Spinal cord (tissue), 10 donors: ENCODE measurements at places on chromosomes 11 and 22.

GRCh38 chr22:46267431-46268279 is at the start of gene TTC38:
TSS of gene TTC38 (plus strand) at chr22:46268008. CDS start at chr22:46268040, 32 bp downstream.
- DNase-seq = peak; percentile 77

DNA sequence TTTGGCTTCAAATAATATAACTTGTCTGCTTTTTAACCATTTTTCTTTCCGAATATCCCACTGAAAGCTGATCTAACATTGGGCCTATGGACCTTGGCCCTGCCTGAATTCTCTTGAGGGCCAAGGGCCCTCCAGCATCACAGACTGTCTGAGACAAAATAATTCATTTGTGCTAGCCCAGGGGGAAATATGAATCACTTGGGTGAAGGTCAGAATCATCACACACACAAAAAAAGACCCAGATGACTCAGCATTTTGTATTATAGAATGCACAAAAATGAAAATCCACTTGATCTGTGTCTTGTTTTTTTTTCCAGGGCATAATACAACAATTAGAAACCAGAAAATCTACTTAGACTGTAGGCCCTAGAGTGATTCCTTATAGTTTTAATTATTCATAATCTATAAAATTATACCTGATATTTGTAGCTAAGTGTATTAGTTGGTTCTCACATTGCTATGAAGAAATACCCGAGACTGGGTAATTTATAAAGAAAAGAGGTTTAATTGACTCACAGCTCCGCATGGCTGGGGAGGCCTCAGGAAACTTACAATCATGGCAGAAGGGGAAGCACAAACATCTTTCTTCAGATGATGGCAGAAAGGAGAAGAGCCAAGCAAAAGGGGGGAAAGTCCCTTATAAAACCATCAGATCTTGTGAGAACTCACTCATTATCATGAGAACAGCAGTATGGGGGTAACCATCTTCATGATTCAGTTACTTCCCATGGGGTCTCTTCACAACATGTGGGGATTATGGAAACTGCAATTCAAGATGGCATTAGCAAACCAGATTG is 15.6 kb upstream of the RDX start:
- no peak for DNase-seq

- DNase-seq = no peak
These were observed 31.5 kb upstream of the CCDC188 start for GRCh38 chr22:20182365-20182764.

DNA sequence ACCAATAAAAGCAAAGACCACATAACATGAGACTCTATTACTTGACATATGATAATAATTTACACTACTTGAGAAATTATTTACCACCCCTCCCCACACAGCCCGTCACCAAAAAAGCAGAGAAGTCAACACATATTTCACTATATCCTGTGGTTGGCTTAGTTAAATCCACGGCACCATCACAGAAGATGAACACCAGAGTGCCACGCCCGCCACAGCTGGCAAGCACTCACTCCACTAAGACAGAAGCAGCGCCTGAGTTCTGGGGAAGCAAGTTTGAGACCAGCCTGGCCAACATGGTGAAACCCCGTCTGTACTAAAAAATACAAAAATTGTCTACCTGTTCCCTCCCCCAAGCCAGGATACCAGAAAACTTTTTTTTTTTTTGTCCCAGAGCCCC is 53.1 kb downstream of the PACSIN2 start:
- DNase-seq = no peak

DNA sequence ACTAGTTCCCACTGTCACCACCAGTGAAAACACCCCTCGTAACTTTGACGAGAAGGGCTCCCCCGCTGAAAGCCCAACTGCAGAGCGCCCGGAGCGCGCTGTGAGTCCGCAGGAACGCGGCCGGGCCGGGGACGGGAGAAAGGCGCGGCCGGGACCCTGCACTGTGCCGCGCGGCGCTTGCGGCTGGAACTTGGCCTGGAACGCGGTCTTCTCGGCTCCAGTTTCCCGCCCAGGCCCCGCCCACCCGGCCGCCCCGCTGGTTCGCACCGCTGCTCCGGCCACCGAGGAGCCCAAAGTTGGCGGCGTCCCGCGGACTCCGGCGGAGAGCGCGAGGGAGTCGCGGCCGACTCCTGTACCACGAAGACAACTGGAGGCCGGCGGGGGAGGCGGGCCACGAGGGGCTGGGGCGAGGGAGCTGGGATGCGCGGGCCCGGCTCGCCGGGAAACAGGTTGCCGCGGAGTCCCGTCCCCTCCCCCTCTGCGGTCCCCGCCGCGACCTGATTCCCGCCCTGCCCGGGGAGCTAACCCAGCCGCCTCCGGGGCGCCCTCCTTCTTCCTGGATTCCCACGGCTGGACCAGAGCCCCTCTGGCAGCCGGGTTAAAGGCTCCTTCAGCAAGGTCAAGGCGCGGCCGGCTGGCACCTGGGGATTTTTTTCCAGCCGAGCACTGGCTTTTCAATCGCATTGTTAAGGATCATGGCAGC is 3.4 kb downstream of the TENM4 start:
- DNase-seq = no peak

DNA sequence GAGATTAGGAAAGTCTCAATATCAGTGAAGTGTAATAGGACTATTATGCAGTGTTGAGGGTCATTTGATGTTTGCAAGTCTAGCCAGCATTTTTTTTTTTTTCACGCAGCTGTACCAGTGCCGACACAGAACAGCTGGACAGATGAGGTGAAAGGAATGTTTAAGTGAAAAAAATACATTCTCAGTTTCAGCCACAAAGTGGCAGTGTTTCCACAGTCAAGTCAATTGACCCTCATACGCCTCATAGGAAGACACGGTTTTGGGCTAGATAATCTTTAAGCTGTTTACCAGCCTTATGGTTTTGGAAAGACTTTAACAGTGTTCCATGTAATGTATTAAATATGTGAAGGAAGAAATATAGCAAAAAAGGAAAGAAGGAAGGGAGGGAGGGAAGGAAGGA is 349.9 kb upstream of the ANO3 start:
- peak; percentile 13 for DNase-seq

GRCh38 chr11:33310720-33311500 is 53.7 kb downstream of the HIPK3 start:
- DNase-seq = no peak

GRCh38 chr11:88464528-88464927 is 127.0 kb upstream of the CTSC start:
- no peak for DNase-seq

- DNase-seq = no peak
These were observed 52.0 kb upstream of the A4GALT start for GRCh38 chr22:42772647-42773046.

DNA sequence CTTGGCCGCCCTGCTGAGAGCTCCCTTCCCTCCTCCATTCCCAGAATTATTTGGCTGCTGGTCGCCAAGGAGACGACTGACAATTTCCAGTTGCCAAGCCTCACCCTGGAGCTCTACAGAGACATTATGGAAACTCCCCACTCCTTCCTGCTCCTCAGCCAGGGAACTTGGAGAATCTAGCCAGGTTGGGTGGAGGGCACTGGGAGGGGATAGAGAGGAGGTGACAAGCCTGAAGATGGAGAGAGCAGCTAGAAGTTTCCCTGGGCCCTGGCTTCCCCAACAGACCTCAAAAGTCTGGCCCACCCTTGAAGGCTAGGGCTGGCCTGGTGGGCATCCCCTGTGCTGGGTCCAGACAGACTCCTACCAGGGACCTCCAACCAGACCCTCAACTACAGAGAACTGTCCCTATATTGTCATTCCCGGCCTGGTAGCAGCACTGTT is 6.7 kb upstream of the VSIG10L2 start:
- no peak for DNase-seq

GRCh38 chr11:128804481-128804880 is 62.6 kb downstream of the KCNJ1 start:
- no peak for DNase-seq

GRCh38 chr11:5596607-5597201 is at the start of gene TRIM6:
TSS of gene TRIM6 (plus strand) at chr11:5596637. CDS start at chr11:5596898, 261 bp downstream.
- DNase-seq = no peak

- no peak for DNase-seq
These were observed 283.1 kb upstream of the CTSC start for GRCh38 chr11:88620568-88621130.

DNA sequence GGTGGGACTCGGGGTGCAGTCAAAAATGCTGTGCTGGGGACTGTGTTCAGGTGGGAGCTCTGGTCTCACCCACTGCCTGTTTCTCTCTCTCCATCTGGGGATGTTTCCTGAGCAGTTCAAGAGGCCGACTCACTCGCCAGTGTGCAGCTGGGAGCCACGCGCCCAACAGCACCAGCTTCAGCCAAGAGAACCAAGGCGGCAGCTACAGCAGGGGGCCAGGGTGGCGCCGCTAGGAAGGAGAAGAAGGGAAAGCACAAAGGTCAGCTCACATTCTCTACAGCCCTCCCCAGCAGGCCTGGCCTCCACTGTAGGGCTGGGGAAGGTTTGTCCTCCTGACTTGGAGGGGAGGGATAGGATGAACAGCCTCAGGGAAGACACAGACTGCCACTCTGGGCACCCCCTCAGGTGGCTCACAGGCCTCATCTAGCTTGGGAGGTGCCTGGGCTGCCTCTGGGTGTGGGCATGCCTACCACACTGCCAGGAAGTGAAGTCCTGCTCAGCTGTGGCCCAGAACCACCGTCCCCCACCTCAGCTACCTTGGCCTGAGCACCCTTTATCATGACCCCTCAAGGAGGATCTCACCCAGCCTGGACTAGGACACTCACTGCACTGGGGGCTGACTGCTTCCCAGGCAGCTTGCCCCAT is 13.0 kb downstream of the TUB start:
- no peak for DNase-seq

DNA sequence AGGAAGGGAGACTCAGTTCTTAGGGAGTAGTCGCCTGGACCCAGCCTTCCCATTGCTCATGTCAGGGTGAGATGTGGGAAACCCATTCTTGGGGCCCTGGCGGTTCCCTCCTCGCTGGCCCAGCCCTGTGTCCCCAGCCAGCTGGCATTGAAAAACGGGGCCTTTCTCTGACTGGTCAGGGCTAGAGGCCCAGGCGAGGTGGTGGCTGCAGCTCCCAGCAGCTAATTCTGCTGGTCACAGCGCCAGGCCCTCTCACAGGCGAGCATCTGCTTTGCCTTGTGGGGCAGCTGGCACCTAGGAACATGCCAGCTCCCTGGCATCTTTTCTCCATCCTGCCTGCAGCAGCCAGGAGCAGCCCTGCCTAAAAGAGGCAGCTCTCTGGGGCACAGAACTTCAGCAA is 20.1 kb downstream of the TSPAN18 start:
- DNase-seq = no peak

- DNase-seq = peak; percentile 91
These were observed 178.0 kb downstream of the DSCAML1 start for GRCh38 chr11:117618982-117619355.

DNA sequence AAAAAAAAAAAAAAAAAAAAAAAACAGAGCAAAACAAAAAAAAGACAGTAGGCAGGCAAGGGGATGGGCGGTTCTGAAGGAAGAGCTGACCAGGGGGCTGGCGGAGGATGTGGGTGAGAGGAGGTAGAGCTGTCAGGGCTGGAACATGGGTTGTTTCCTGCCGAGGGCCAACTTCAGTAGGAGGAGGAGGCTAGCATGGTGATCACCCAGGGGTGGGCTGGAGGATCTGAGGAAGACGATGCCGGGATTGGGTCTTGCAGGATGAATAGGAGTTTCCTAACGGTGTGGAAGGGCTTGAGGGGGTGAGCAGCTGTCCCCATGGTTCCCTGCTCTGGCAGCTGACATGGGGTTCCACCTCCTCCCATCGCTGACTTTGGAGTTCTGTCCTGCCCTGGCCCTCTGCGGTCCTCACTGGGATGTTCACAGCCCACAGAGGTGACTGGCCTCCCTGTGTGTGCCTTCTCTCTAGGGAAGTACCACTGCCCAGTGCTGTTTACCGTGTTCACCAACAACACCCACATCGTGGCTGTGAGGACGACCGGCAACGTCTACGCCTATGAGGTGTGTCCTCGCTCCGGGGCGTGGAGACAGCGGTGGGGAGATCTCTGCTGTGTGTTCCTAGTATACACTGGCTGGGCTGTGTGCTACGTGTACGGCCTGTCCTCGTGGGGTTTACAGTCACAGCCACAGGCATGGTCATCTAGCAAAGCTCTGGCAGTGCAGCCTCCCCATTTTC is 15.2 kb downstream of the PPIL2 start:
- no peak for DNase-seq

DNA sequence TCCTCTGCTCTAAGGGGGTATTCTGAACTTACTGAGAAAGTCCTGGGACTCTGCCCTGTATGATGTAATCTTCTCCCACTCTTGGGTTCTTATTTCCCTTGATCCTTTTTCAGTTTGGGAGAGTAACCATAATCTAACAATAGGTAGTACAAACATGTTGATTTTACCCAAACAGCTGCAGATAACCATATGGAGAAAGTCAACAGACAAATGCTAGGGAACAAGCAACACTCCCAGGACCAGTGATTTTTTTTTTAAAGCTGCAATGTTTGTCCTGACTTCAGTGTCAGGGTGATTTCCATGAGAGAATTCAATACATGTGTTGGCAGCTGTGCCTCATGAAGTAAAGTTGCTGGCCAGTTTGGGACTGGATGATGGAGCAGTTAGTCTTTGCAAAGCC is 156.5 kb downstream of the FCHSD2 start:
- no peak for DNase-seq

DNA sequence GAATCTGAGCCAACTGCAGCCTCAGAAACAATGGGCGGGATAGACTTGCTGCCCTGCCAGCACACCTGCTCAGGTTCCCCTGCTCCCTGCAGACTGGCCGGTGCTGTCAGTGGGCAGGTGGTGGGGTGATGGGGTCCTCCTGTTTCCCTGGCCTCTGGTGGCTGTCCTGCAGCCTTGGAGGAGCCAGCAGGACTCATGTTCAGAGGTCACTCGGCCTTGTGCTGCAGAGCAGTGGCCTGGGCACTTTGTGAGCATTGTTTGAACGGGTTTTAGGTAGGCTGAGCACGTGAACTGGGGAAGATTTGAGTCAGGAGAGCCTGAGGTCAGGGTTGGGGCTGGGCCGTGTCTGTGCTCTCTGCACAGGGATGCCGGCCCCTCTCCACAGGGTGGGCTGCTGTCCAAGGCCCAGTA is 17.6 kb downstream of the PPIL2 start:
- DNase-seq = no peak

DNA sequence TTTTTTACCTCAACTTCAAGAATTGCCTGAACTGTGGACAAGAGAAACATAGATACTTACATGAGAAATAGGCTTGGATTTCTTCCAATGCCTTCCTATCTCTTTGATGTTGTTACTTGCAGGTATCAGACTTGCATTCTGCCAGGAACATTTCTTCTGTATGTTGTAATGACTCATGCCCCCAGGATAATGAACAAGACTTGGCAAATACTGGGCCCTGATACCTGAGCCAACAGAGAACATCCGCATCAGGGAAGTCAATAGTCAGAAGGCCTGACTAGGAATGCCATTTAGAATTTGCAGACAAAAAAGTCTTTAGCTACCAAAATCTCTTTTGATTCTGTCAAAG is 273.7 kb upstream of the KIRREL3 start:
- no peak for DNase-seq

- no peak for DNase-seq
These were observed 133.5 kb downstream of the CD44 start for GRCh38 chr11:35272391-35272902.
